ENCODE measurements at places on chromosomes 5 and 9. TPM values are rescaled to one million over a fixed set of nuclear protein-coding genes. Genes with fewer than 3 reads are reported as not detected.

GRCh38 chr9:32672469-32672868 is 37.0 kb upstream of the TAF1L start:
- no peak for DNase-seq
- H3K36me3 ChIP-seq: no peaks in the 10 kb centered on the region
- no peak overlapping the region for H3K4me3 ChIP-seq
- no peaks in the 10 kb centered on the region for H3K4me1 ChIP-seq
- H3K27ac ChIP-seq: no peak overlapping the region

- H3K36me3 ChIP-seq: no peaks in the 10 kb centered on the region
- no peak overlapping the region for H3K4me3 ChIP-seq
- DNase-seq: peak; percentile 48
- H3K27me3 ChIP-seq: no peaks in the 10 kb centered on the region
- no peak overlapping the region for H3K27ac ChIP-seq
These were observed 64.4 kb downstream of the FAM114A2 start for GRCh38 chr5:153974131-153974812.

DNA sequence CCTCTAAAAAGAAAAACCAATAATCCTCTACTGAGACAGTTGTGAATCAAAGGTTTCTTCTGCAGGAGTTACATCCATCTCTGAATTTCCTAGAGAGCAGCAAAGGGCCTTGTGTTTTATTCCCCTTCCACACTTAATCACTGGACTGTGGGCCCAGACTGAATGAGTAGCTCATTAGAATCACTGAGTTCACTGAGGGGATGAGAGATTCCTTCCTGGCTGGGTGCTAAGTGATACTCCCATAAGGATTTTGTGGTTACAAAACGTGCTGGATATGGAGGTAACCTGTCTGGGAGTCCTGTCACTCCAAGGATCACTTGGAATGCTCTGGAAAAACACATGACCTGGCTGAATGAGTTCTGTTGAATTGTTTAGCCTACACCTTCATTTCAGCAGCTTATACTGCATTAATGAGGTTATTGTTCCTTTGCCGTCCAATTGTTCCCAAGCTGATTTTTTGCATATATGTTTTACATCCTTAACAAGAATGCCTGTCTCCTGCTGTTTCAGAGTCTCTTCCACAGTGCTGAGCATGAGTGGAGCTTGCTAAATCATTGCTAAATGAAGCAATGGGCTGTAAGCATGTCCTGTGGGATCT is 82.9 kb downstream of the MEF2C start:
- no peaks in the 10 kb centered on the region for H3K4me1 ChIP-seq
- H3K27me3 ChIP-seq: no peaks in the 10 kb centered on the region
- no peak for DNase-seq
- H3K27ac ChIP-seq: no peak overlapping the region

GRCh38 chr9:129174102-129174723 is 3.8 kb downstream of the IER5L start:
- peak overlapping the region; percentile 90 for H3K4me3 ChIP-seq
- H3K4me1 ChIP-seq: peaks cover 14% of the 10 kb centered on the region
- H3K36me3 ChIP-seq: no peaks in the 10 kb centered on the region
- DNase-seq: peak; percentile 94

Gene DND1
- 1.2 TPM for polyA plus RNA-seq

Gene ARL14EPL
- polyA plus RNA-seq: not detected
